ENCODE measurements at places on chromosomes 4 and X. TPM values are rescaled to one million over a fixed set of nuclear protein-coding genes. Genes with fewer than 3 reads are reported as not detected.

DNA sequence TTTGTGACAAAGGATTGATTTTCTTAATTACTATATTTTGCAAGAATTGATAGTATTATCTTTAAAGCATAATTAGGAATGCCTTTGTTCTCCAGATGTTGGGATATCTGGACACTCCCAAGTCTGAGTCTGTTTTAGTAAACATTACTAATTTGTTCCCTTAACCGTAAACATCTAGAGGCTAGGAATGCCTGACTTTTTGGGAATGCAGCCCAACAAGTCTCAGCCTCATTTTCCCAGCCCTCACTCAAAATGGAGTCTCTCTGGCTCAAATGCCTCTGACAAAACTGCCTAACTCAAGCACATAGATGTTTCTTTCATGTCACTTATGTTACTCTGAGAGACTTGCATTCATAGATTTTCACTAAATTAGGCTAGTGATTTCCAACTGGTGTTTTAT lies 297.0 kb upstream of the CLNK start:
- DNase-seq: no peak

The DAPP1 gene
- total RNA-seq: 0.74 TPM

The CXCL3 gene
- 0.30 TPM for total RNA-seq

The CHST7 gene
- total RNA-seq: 15.9 TPM

- DNase-seq: no peak
Observed at GRCh38 chr4:181529537-181529936, 713.7 kb upstream of the TENM3 start.

The DCAF8L2 gene
- not detected for total RNA-seq

DNA sequence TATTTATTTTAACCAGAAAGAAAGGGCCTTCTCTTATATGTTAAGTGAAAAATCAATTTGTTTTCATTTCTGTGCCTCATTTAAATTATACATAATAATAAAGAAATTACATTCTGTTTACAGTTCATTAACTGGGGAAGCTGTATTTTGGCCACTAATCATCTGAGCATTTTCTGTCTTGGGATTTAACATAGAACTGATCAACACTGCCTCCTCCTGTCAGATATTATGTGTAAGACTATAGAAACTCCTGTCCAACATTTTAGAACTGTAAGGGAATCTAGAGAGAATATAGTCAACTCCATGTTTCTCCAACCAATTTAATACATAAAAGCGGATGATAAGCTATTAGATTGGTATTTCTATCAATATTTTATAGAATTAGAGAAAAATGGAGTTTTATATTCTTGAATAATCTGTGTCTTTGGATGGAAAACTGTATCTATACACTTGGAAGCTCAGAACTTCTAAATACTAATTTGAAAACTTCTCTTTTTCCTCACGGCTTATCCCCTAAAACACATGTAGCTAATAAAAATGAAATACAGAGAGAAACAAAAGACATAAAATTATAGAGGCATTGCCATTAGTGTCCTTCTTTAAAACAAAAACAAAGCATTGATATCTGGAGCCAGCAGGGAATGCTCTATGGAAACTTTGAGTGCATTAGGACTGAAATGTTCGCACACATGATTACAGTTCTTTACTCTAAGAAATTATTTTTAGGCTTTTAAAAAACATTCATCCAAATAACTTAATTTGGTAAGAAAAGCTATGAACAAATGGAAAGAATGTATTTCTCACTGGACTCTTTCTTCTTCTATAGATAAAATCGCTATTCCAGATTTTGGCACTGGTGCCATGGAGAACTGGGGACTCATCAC lies 33.1 kb downstream of the ENPEP start:
- no peak for DNase-seq

DNA sequence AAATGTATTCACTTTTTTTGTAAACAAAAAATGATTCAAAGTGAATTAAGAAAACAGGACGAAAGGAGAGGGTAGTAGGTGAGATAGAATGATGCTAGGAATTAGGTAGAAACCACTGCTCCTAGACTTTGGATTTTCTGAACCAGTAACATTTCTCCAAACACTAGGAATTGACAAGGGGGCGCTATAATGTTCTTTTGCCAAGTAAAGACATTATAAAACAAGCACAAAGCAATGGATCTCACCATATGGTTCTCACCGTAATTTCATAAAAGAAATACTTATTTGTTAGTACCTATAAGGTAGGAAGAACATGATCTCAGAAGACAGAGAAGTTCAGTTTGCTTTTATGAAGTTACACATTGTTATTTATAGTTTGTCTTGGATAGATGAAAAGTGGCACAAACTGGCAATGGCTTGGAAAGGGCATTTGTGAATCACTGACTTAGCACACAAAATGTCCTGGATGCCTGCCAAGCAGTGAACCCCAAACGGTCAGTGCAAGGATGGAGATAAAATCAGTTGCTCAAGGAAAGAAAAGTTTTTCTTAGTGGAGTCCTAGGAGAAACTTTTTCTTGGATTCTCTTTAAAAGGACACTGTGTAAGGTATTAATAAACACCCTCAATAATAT lies 8.1 kb upstream of the TBC1D1 start:
- DNase-seq: no peak

DNA sequence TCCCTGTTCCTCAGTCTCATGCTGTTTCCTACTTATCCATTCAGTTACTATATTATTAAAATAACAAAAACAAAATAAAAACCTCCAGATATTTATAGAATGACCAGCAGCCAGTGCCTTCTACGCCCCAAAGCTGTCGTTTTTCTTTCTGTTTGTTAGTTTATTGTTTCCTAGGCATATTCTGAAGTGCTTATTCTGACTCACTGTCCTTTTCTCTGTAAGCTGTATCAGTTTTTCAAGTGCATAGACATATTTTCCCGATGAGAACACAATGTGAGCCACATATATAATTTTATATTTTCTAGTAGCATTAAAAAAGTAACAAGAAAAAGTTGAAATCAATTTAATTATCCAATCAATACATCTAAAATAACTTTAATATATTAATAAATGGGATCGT lies 2158.6 kb upstream of the TENM3 start:
- no peak for DNase-seq

DNA sequence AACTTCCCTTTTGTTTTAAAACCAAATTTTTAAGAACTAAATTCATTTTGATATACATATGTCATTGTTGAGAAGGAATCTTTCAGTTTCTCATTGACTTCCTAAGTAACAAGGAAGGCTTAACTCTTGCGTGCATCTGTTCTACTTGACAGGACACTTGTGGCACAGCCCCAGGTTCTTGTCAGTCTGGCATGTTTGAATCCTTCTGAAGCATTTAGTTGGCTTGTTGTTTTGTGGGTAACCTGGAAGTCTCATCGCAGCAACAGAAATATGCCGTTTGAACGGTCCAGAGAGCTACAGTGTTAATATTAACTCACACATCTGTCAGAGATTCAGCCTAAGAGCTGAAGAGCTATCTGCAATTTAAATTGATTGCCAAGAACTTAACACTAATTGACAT lies 76.0 kb downstream of the GLRA3 start:
- DNase-seq: no peak

- no peak for DNase-seq
Observed at GRCh38 chr4:7674706-7675105, 240.0 kb upstream of the PSAPL1 start.

The TASL gene
- 0.30 TPM for total RNA-seq

GRCh38 chr4:8847764-8848163 lies 23.9 kb downstream of the HMX1 start:
- no peak for DNase-seq

GRCh38 chr4:52234561-52235440 lies 183.7 kb downstream of the SPATA18 start:
- DNase-seq: no peak

DNA sequence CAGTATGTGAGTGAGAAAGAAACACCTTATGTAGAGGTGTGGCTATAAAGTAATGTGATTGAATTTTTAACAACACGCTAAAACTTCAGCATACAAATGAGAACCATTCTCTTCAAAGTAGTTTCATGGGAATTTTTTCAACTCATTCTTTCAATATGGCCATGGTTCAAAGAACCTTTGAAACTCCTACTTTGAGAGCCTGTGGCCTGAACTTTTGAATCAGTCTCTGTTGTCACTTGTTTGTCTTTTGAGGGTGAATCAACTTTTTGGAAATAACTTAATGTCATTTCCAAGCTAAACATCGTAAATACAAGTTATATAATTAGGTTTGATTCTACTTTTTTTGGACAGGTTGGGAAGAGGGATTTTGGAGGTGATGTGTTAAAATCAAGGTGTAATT lies 49.9 kb upstream of the CASK start:
- no peak for DNase-seq

The CXXC4 gene
- total RNA-seq: 4.5 TPM

The SYN1 gene
- 13.9 TPM for total RNA-seq

- DNase-seq: no peak
Observed at GRCh38 chrX:126448681-126449080, 103.9 kb downstream of the DCAF12L1 start.

DNA sequence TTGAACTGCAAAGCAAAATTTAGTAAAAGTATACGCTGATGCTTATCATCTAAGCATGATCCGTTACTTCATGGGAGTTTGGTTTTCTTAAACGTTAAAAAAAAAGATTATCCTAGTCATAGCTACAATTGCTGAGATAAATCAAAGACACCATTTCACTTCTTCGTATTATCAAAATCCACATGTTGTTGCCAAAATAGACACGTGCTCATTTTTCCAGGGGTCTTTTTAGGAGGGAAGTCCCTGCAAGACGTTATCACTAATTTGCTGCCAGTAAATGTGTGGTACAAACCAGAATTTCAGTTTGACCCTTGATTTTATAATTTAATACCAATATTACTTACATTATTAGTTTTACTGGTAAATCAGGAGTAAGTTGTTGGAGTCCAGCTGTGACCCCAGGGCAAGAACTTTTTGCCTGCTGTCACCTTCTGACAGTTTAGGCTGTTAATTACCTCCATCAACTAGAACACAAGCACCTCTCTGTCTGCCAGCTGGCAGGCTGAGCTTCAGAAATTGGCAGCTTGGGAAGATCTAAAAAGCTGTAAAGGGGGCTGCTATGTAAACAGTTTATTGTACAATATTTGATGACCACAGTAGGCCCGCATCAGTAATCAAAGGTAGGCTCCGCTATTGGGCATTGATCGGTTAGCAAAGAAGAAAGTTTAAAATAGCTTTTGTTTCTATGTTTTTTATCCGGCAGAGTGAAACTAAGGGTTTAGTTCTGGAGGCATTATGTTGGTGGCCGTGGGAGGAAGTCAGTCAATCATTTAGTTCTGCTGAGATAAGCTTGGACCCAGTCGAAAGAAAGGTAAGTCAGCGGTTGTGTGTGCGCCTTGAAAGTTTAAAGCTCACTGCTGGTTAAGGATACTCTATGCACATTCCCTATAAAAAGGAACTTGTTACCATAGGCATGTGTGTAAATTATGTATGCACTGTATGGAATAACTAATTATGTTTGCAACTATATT lies 196.4 kb downstream of the FBXO8 start:
- DNase-seq: no peak

The ETDB gene
- not detected for total RNA-seq
